ENCODE measurements at places on chromosomes 5 and 9.

- no peak for DNase-seq
These were observed 21.8 kb downstream of the MEF2C start for GRCh38 chr5:88861231-88861630.

GRCh38 chr5:156474251-156474650 lies 147.3 kb downstream of the SGCD start:
- DNase-seq: no peak

DNA sequence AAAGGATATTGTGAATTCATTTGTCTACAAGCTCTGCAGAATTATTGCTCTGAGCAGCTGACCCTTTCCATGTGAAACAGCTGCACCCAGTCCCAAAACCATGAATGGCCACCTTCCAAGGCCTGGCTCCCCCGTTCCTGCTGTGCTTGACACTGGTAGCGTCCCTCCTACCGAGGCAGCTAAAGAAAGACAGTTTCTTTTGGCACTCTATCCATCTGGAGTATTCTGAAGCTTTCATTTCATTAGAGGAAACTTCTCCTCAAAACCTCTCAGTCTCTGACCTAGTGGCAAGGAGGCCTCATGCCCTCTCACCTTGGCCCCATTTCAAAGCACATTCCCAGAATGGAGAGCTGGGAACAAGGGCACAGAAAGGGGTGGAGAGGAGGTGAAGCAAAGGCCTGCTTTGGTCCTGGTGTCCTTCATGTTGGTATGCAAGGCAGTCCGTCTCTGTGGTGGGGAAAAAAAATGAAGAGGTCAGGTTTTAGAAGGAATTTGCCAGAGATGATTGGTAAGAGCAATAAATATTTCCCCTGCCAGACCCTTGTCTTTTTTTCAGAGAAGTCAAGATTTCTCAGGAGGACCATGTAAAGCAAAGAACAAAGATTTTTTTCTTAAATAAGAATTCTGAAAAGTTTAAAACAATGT lies 232.0 kb downstream of the RFK start:
- DNase-seq: no peak

GRCh38 chr9:136533775-136534157 lies 12.1 kb downstream of the NOTCH1 start:
- peak; percentile 65 for DNase-seq

DNA sequence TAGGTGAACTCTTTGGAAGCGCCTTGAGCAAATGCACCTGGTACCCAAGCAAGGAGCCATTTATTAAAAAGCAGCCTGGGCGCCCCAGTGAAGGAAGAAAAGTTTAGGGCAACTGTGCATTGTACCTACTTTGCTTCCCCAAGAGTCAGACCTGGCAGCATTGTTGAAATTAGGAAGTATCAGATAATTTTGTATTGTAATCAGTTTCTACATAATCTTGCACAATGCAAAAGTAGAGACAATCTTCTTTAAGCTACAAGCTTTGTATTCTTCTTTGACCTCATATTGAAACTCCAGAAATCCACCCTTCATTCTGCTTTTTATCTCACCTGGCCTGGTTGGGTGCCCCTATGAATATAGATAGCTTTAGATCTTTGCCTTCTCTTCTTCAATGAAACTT lies 490.8 kb downstream of the RASEF start:
- DNase-seq: no peak

- peak; percentile 5 for DNase-seq
These were observed 789 bp downstream of the ACER2 start for GRCh38 chr9:19409401-19410194.

DNA sequence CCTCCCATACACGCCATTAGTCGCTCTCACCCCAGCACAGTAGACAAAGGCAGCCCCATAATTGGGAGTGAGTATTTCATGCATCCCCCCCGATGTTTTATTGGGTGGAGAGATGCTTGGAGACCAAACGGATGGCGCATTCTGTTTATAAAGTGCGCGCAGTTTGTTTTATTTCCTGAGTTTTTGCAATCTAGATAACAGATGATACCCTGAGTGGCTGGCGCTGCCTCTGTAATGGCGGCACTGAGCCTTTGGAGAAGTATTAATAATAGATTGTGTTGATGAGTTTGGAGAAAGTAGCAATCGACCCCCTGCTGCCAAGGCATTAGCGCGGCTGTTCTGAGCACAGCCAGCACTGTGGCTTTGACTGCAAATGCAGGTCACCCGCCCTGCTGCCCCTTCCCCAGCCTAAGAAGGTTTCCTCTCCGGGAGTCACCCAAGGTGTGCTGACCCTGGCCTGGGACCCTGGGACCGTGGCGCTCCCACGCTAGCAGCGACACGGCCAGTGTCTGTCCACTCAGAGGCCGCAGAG lies 74.3 kb downstream of the LMX1B start:
- DNase-seq: no peak

DNA sequence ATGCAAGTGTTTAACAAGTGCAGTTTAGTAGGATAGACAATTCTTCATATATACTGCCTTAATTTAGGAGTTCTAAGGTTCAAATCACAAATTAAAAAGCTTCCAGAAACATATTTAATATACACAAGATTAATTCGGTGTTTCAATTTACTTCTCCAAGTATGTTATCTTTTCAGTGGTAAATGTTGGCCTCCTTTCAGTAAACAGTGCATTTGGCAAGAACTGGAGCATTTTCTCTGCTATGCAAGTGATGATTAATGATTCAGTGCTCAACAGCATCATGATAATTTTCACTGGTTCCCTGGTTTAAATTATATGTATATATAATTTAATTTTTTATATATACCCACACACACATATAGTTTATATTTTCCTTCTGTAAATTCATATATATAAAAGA lies 541.7 kb downstream of the EFNA5 start:
- DNase-seq: no peak

DNA sequence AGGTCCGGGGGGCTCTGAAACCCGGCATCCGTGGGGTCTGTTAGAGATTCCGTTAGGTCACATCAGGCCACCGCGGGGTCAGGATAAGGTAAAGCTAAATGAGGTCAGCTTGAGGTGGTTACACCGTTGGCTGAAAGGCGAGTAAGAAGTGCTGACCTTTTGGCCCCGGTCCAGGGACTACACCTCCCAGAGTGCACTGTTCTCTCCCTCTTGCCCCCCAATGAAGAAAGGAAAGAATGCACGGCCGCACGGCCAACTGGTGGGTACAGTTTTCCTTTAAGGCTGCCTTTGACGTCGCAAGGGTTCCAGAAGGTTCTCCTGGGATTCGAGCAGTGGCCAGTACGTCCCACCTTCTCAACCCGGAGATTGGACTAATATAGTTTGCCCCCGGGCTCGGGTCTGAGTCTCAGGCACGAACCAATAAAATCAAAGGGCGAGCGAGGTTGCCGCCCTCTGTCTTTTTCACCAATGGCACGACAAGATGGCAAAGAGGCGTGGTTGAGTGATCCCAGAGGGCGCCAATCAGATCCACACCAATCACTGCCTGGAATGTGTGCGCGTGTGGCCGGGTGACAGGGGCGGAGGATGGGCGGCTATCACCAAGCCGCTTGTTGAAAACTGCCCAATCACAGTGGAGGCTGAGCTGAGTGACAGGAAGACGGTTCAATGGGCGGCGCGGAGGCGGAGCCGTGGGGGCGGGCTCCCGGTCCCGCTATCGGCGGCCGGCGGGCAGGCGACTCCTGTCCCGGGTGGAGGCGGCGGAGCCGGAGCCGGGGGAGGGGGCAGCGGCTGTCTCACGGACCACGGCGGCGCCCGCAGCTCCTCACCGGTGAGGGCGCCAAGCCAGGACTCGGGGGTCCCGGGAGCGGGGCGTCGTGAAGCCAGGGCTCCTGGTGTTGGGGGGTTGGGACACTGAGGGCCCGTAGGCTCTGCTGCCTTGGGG lies at the start of gene DNAJB5:
DNAJB5 (plus strand) TSS at position 743 of the 943 bp plus-strand sequence. CDS start 886 bp downstream, outside the sequence.
- peak; percentile 99 for DNase-seq

All from small intestine (tissue), 16 donors.